ENCODE measurements at places on chromosomes 3 and 15.

DNA sequence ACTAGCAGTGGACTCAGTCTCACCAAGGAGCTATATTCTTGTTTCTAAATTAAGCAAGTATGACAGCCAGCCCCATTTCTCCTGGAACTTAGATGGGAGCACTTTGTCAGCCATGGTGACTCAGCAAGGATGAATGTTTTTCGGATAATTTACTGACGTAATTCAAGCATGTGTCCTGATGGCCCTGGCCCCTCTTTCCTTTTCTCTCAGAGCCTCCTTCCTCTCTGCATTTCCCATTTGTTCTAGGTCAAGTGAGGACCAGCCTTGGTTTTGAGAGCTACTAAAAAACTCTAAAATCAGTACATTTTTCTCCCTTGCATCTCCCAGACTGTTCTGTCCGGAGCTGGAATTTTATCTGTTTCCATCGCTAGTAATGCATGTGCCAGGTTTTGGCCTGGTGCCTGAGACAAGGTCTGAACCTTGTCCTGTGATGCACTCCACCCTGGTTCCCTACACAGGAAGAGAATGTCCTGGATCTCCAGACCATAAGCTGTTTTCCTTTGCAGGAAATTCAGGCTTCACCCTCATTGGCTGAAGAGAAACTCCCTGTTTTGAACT, 256.6 kb upstream of the ROPN1 start:
- DNase-seq: peak; percentile 91

DNA sequence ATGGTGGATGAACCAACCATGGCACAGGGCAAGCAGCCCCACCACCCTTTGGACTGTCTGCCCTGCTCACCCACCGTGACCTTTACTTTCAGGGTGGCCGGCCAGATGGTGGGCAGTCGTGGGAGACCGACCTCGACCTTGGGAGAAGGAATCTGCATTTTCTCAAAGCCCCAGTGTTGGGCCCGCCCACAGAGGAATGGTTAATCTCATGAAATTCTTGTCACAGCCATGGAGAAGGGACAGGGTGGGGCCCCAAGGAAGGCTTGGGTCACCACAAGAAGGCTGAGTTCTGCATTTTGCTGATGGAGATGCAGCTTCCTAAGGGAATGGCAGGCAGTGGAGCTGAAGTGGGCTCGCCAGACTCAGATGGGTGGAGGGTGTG, 2.9 kb downstream of the PLXND1 start:
- DNase-seq: no peak

DNA sequence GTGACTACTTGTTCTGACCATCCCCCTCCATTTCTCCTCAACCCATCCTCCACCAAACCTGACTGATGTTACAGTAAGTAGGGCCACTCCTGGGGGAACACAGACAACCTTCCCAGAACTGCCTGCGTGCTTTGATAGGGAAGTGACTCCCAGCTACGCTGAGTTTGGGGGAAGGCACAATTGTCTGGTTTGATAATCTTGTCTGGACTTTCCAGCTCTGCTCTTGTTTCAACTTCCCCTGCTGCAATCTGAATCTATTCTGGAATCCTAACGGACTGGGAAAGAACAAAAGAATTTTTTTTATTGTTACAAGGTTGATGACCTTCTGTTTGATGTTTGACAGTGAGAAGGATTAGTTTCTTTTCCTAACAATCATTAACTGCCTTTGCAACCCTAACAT, 895.6 kb downstream of the ROBO1 start:
- DNase-seq: no peak

DNA sequence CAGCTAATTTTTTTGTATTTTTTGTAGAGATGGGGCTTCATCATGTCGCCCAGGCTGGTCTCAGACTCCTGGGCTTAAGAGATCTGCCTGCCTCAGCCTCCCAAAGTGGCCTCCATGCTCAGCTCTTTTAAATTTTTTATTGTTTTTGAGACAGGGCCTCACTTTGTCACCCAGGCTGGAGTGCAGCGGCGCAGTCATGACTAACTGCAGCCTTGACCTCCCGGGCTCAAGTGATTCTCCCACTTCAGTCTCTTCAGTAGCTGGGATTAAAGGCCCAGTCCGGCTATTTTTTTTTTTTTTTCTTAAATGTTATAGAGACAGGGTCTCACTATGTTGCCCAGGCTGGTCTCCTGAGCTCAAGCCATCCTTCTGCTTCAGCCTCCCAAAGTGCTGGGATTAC, 15.1 kb upstream of the BAHD1 start:
- no peak for DNase-seq

GRCh38 chr3:39809995-39810595, 686 bp downstream of the MYRIP start:
- no peak for DNase-seq
